Cardiac muscle cell (in vitro differentiated cells and primary cell): ENCODE measurements at places on chromosomes 12 and 14. TPM values are rescaled to one million over a fixed set of nuclear protein-coding genes. Genes with fewer than 3 reads are reported as not detected.

The PDE3A gene
- total RNA-seq: 2.7 and 4.4 TPM in 2 replicates

The TNFAIP2 gene
- total RNA-seq: 0.99 and 1.2 TPM in 2 replicates

The DPPA3 gene
- not detected in 2 replicates for total RNA-seq

The E2F7 gene
- 1.4 and 3.7 TPM in 2 replicates for total RNA-seq

The SAMD15 gene
- 2.2 and 3.6 TPM in 2 replicates for total RNA-seq

The BATF gene
- total RNA-seq: not detected in 2 replicates

The FOXG1 gene
- total RNA-seq: 0.11 TPM in 1 of 2 replicates, not detected in the other

The ADGRD1 gene
- total RNA-seq: 58.8 and 74.0 TPM in 2 replicates

The IRAK3 gene
- 0.14 and 0.27 TPM in 2 replicates for total RNA-seq

The AHNAK2 gene
- 59.3 and 78.0 TPM in 2 replicates for total RNA-seq

The ARMH4 gene
- 28.5 and 64.6 TPM in 2 replicates for total RNA-seq

The FAM90A1 gene
- total RNA-seq: 0.18 and 0.28 TPM in 2 replicates

The NUAK1 gene
- 6.1 and 7.2 TPM in 2 replicates for total RNA-seq

The PABPN1 gene
- 184 and 194 TPM in 2 replicates for total RNA-seq

The ZFP36L1 gene
- 822 and 1,327 TPM in 2 replicates for total RNA-seq

The HOXC4 gene
- total RNA-seq: not detected in 2 replicates

The SLCO1B1 gene
- not detected in 2 replicates for total RNA-seq

The RPS6KL1 gene
- total RNA-seq: 7.6 and 15.1 TPM in 2 replicates

The MYF6 gene
- not detected in 2 replicates for total RNA-seq

The SLC22A17 gene
- total RNA-seq: 66.6 and 74.0 TPM in 2 replicates
